ENCODE measurements at places on chromosomes 13 and 19. TPM values are rescaled to one million over a fixed set of nuclear protein-coding genes. Genes with fewer than 3 reads are reported as not detected.

GRCh38 chr13:85693889-85694511 is 105.2 kb downstream of the SLITRK6 start:
- DNase-seq: peak; percentile 61

The PSG3 gene
- total RNA-seq: not detected

DNA sequence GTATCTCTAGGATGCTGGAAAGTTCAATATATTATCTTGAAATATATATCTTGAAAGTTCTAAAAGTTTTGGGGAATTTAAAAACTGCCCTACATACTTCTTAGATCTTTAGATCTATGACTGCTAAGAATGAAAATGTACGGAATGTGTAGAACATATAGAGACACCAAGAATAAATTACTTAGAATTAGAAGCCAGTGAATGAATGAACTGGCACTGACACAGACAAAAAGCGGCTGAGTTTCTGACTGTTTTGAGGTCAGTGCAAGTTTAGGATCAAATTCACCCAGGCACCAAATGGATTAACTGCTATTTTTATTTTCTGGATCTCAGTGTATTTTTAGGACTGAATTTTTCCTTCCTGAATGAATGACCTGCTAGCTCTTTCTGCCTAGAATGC is 411.2 kb downstream of the KCTD12 start:
- no peak for DNase-seq

DNA sequence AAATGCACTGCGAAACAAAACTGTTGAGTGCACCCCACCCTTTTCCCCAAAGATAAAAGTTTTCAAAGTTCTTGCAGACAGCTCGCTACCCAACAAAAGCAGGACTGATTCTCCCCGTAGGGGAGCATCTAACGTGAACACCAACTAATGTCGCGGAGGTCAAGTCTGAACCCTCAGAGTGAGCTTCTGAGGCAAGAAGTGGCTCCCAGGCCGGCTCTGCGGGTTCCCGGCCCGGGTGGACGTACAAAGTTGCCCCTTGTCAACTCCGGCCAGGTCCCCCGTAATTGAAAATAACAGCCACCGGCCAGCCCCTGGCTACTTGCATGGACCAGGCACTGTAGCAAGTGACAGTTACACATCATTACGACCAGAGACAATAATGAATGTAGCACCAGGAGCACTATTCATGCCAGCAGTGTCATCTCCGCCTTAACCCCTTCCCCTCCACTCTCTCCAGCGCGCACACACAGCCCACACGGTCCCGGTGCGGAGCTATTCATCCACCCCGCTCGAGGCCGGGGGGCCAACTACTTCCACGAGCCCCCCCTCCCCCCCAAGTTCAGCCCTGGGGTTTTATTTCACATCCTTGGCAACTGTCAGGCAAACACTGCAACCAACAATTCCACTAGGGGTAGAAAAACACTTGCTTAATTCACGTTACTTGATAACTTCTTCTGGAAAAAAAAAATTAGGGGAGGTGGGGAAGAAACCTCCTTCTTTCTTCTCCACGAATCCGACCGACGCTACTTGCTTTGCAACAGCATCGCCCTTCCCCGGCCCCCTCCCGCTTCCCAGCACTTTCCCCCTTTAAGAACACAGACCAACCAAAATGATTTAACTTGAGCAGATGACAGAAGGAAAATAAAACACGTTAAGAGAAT is 1.2 kb downstream of the KLF12 start:
- DNase-seq: no peak

GRCh38 chr19:9178901-9179300 is at the start of gene OR7D2:
OR7D2 (plus strand) TSS chr19:9178979; CDS start chr19:9185782, 6,803 bp downstream.
- no peak for DNase-seq

- peak; percentile 72 for DNase-seq
Measured at GRCh38 chr19:54325194-54325621, 12.2 kb upstream of the LILRA5 start.

DNA sequence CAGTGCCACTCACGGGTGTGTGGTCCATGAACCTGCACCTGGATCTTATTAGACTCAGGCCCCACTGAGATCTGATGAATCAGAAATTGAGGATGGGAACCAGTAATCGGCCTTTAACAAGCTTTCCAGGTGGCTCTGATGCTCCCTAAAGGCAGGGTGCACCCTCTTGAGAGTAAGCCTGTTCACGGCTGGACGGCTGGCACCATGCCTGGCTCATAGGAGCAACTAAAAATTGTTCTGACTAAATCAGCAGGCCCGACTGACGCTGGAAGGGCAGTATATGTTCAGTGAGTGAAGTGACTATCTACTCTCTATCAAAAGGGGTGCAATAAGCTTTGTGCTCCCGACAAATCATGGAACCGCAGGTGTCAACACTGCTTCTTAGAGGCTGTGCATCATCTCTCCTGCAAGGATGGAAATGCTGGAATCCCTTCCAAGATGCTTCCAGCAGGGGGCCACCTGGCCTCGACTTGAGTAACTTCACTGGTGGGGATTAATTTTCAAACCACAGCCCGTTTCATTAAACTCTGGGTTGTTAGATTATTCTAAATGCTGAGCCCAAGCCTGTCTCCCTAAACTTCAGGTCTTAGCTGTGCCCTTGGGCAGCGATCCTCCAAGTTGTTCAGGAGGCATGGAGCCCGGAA is 28.4 kb downstream of the TMTC4 start:
- DNase-seq: peak; percentile 63

DNA sequence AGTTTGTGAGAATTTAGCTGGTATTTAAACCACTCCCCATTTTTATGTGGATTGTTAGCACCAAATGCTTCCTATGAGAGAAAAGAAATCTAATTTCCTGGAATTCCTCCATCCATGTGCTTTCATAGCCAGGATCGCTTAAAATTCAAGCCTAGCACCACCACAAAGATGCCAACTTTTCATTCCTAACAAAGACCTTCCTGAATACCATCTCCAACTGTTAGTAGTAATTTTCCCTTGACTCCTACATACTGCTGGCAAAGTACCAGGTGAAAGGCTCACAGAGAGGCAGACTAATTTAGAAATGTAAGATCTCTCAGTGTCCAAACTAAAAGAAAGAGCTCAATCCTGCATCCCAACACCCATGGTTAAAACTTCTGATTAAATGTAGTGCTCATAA is 386.3 kb downstream of the KCTD12 start:
- no peak for DNase-seq

GRCh38 chr19:11373166-11373884 is 1.1 kb upstream of the SWSAP1 start:
- peak; percentile 46 for DNase-seq

DNA sequence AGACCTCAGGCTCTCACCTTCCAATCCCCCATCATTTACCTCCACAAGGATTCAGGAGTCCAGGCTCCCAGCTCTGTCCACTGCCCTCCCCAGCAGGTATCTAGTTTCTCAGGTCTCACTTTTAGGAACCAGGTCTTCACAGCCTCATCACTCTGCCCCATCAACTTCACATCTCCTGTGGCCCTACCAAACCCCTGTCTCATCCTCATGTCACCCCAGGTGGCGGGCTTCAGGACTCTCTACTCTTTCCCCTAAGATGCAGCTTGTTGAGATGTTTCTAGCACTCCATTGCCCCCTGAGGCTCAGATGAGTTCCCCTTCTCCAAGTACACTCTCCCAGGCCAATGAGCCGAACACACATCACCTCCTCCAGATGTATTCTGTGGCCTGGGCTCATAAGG is 1.5 kb downstream of the PPFIA3 start:
- DNase-seq: no peak

The FCER2 gene
- total RNA-seq: not detected

The POLR2E gene
- 395 TPM for total RNA-seq

The EID2B gene
- 2.1 TPM for total RNA-seq

The DLEU7 gene
- total RNA-seq: not detected

DNA sequence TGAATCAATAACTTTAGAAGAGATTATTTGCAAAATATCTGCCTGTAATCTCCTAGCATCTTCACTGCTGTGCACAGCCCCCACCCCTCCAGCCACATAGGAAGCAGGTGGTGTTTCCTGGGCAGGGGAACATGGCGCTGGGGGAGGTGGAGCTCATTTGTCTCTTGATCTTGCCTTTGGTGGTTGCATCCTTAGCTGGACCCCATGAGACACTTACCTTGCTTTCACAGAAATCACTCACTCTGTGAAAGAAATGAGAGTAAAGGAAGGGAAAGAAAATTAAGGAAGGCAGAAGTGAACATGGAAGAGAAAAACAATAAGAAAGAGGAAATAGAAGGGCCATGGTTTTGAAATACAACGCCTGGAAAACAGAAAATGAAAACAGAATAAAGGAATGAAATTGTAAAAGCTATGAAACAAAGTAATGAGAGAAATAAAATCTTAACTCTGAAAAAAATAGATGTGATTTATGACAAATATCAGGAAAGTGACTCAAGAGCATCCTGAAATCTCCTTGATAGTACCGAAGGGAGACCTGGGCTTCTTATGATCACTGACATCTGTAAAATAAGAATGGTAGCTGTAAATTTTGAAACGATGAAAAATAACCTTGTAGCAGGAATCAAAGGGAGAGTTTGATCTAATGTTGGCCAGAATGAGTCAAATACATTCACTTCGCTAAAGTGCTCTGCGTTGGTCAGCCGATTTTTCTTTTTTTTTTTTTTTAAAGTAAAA is 17.2 kb upstream of the RNASEH2B start:
- no peak for DNase-seq

- DNase-seq: no peak
Measured at GRCh38 chr19:13092606-13093235, 9.9 kb downstream of the LYL1 start.

GRCh38 chr19:39864118-39864517 is 17.9 kb upstream of the FBL start:
- no peak for DNase-seq

GRCh38 chr19:5719961-5720790 is at the start of the genes CATSPERD and LONP1:
CATSPERD (plus strand) TSS chr19:5720637; CDS start chr19:5720738, 101 bp downstream.
LONP1 (minus strand) TSS chr19:5720146; CDS start chr19:5720132, 14 bp downstream.
- DNase-seq: peak; percentile 96

The ATP4B gene
- not detected for total RNA-seq

DNA sequence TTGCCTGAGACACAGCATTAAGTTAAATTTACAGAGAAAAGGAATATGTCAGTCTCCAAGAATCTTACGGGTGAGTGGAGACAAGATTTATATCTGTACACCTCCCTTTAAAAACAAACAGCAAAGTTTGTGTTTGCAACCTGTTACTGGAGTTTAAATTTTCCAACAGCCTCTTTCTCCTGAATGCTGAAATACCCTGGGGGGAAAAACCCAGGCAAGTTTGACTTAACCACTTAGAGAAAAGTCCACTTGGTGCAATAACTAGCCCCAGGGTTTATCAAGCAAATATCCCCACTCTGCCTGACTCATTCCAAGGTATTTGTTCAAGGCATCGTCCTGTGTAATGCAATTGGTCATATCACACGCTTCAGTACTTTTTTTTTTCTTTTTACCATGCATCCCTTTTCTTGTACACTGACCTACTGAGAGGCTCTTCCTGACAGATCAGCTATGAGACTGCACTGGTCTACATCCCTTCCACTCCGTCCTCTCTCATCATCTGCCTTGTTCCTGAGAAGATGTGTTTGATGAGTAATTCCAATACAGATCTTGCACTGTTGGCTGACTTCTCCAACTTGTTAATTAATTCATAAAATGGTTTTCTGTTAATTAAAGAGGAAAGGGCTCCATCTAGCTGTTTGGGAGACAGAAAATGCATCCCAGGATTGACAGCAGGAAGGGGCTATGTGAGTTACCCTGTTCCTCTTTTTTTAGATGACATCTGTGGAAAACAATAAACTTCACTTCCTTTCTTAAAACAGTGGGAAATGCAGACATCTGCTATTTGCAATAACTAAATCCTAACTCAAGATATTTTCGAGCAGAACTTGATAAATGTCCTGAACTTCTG is 212.5 kb upstream of the IRS2 start:
- DNase-seq: peak; percentile 16

DNA sequence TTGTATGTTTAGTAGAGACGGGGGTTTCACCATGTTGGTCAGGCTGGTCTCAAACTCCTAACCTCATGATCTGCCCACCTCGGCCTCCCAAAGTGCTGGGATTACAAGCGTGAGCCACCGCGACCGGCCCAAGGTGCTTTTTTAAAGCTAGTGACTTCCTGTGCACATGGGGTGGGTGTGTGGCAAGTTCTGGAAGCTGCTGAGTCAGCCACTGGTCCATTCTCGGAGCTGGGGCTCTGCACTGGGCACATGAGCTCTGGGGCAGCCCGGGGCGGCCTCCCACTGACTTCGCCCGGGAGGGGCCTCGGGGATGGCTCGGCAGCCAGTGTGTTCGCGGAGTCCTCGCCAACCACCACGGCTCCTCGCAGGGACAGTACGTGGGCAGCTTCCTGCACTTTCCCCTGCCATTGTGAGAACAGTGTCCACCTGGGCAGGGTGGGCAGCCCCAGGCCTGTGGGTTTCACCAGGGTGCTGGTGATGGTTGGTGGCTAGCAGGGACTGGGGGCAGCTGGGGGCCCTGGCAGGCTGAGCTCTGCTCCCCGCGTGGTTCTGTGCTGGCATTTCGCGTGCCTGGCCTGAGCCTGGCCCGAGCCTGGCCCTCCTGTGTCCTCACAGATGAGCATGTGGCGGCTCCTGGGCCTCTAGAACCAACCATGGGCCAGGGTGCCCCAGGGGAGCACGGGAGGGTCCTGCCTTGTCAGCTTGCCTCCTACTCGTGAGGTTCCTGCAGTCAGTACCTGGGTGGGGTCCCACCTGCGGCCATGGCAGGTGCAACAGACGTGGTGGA is 12.2 kb downstream of the CBARP start:
- no peak for DNase-seq

The SLC10A2 gene
- total RNA-seq: not detected

The PALM3 gene
- total RNA-seq: 0.08 TPM

DNA sequence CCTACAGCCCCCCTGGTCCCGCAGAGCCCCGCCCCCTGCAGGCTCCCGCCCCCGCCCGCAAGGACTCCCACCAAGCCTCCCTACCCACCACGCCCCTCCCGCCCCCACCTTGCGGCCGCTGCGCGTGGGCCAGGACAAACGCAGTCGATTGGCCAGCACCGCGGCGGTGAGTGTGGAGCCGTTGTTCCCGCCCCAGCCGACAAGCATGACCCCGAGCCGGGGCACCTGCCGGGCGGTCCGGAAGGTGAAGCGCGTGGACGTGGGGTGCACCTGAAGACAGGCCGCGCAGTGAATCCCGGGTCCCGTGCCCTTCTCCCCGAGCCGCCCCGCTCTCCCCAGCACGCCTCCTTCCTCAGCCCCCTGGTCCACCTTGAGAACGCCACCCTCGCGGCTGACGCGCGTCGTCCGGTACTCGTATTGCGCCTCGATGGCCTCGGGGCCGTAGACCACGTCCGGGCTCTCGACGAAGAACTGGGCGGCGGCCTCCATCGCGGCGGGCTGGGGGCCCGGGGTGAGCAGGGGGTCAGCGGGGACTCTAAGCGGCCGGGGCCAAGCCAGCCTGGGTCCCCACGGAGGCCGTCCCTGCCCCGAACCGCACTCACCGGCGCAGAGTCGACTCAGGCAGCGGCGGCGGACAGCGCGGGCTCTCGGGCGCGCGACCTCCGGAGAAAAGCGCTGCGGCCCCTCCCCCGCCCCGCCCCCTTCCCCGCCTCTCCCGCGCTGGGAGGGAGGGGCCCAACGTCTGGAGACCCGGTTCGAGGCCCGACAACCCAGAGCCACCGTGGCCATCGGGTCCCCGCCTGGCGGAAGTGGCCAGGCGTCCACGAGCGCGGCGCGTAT is at the start of gene ISYNA1:
TSS of gene ISYNA1 (minus strand) at position 643 of the 840 bp plus-strand sequence. CDS start at position 489, 154 bp downstream.
- no peak for DNase-seq

DNA sequence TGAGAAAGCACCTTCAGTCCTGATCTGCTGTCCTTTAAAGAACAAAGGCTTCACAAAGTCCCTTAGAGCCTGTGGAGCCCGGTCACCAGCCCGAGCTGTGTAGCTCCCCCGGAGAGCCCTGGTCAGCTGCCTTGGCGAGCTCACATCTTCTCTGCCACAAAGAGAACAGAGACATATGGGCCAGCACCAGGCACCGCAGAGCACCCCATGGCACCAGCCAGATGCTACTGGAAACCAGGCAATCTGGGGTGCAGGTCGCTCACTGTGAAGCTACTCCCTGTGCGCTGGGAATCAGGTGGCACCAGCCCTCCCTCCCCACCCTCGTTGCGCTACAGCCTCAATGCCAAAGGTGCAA is 44.3 kb upstream of the F7 start:
- no peak for DNase-seq

The OR1I1 gene
- not detected for total RNA-seq
